ENCODE measurements at places on chromosomes 1 and 21.

GRCh38 chr1:207243442-207244408 is 77.8 kb upstream of the CD55 start:
- no peak for DNase-seq

GRCh38 chr1:22418933-22419382 is 32.7 kb upstream of the ZBTB40 start:
- DNase-seq: no peak

DNA sequence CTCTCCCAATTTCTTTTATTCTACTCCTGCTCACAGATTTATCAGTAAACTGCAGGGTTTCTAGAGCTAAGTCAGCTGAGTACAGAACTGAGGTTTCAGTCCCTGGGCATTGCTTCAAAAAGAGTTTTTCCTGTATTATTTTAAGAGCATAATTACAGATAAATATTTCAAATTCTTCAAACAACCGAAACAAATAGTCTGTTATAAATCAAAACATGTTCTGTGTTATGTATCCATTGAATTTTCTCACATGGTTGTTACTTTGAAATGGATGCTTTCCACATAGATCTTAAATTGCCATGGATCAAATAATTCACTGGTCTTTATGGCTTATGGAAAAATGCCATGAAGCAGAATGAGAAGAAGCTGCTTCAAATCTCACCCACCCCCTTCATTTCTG is 64.5 kb downstream of the LRRC8C start:
- no peak for DNase-seq

DNA sequence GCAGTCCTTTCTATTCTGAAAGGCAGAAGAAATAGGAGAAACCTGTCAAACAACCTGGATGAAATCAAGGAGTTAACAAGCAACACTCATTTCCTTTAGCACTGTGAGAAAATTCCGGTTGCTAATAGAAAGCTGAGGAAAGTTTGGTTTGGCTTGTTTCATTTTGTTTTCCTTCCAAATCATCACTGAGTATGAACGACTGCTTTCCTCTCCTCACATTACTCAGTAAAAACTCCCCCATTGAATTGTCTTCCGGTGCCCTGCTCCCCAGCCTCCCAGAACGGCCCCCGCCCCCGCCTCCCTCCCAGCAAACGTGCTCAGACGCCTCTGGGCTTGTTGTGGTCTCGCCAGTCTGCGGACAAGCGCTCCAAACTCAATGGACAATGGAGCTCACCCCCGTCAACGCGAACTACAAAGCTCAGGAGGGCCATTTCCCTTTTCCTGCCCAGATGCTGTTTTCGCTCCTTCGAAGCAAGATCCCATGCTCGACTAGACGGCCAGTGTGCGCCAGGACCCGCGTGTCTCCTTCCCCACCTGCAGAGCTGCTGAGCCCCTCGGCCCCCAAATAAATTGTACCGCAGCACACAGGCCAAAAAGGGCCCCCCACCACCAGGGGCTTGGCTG is 747 bp downstream of the STX6 start:
- peak; percentile 71 for DNase-seq

DNA sequence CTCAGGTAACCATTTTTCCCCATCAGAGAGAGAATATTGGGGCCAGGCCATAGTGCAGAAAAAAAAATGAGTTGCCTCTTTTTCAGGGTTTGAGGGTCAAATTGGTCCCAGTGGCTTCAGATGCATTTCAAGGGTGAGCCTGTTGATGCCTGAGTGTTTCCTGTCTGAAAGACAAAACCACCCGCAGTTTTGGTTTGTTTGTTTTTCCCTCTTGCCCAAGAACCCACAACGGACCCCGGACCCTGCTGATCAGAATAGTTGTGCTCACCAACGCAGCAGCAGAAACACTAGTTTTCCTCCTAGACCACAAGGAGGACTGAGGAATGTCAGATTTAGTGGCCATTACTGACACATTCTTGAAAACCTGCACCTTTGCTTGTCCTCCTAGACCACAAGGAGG is 1433.1 kb downstream of the PLA2G4A start:
- DNase-seq: no peak

GRCh38 chr1:6873298-6874015 is 88.2 kb downstream of the CAMTA1 start:
- no peak for DNase-seq

GRCh38 chr1:65650682-65651081 is 142.0 kb upstream of the PDE4B start:
- DNase-seq: no peak

DNA sequence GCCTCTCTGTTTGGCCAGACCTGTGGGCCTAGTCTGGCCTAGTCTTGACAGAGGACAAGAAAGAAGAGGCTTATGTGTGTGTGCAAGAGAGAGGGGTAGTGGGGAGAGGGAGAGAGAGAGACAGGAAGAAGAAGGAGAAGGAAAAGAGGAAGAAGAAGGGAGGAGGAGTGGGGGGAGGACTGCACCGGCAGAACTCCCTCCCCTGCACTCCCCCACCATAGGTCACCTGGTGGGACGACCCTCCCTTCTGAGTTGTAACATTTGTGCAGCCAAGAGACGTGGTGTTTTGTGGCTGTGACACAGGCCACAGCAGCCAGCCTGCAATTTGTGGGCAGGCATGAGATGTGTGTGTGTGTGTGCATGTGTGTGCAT is 4.3 kb downstream of the INAVA start:
- no peak for DNase-seq

GRCh38 chr1:245285168-245285567 is 130.4 kb downstream of the KIF26B start:
- no peak for DNase-seq

- DNase-seq: no peak
These were observed 4.8 kb downstream of the C1orf115 start for GRCh38 chr1:220694866-220695382.

- no peak for DNase-seq
These were observed 100.4 kb downstream of the MRPL39 start for GRCh38 chr21:25506887-25507286.

GRCh38 chr1:211621447-211622198 is 42.7 kb upstream of the SLC30A1 start:
- no peak for DNase-seq

- no peak for DNase-seq
These were observed 51.2 kb upstream of the NFASC start for GRCh38 chr1:204819495-204819894.

GRCh38 chr1:119373465-119373864 is 4.9 kb downstream of the HAO2 start:
- no peak for DNase-seq

GRCh38 chr1:176957603-176958002 is 206.9 kb downstream of the ASTN1 start:
- DNase-seq: no peak

DNA sequence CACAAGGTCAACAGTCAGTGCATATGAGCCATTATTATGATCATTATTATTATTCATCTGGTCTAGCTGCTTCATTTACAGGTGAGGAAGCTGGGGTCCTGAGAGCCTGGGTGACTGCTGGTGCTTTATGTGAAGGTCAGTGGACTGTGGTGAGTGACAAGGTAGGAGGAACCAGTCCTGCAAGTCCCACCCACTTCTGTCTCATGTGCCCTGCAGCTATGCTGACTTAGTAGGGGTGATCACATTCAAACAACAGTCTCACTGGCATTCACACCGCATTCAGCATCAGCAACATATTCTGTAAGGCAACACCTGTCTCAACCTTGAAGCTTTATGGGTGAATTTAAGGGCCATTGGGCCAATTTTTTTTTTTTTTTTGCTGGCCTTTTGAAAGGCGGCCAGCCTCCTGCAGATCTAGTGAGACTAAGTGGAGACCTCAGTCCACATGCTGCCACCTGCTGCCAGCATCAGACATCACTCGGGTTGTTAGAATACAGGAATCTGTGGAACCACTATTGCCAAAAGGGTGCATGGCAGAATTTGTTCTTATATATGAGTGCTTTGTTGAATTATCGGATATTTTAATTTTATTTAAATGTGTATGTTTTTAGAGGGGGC is 59.9 kb upstream of the CACNA1E start:
- no peak for DNase-seq

- DNase-seq: peak; percentile 35
These were observed 678.0 kb upstream of the USP24 start for GRCh38 chr1:55893155-55893554.

DNA sequence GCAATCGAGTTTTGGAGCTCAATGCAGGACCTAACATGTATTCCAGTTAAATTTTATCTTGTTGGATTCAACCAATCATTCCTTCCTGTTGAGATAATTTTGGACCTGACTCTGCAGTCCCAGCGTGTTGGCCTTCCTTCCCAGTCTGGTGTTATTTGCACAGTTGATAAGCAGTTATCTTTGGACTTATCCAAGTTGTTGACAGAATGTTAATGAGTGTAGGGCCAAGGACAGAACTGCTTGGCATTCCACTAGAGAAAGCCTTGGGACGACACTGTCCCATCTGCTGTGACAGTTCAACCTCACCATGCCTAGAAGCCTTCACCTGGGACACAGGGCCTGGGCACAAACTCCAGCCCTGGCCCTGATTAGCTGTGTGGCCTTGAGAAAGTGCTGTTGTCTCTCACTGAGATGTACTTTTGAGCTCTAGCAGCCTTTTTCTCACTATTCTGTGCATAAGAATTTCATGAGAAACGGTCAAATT is 104.1 kb upstream of the SLC25A33 start:
- no peak for DNase-seq
